Renal cortex interstitium (tissue), 15 donors: ENCODE measurements at places on chromosomes 16 and 17.

GRCh38 chr17:66414561-66415175 lies 112.3 kb downstream of the PRKCA start:
- DNase-seq, result no peak

- no peak for DNase-seq
Measured at GRCh38 chr17:17636272-17636885, 44.9 kb upstream of the PEMT start.

DNA sequence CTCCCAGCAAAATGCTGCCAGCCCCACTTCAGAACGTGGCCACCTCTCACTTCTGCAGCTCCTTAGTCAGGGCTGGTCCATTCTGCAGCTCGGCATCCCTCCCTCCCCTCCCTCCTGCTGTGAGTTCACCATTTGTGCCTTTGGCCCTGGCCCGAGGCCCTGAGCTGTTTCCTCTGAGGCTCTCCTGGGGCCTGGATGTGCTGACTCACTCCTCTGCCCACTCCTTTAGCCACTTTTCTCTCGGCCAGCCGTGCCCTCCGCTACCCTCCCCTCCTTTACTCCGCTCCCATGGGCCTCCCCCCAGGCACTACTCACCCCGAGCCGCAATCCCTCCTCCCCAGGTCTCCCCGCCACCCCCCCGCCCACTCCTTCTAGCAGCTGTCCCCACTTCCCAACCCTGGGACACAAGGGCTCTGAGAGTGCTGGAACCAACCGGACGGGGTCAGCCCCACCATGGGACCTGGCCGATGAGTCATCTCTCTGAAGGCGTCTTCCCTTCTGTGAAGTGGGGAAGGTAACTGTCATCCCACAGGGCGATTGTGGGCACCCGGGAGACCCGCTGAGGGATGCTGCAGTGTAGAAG lies 11.5 kb downstream of the KCNG4 start:
- DNase-seq, result no peak

- no peak for DNase-seq
Measured at GRCh38 chr16:85928401-85928820, 29.4 kb downstream of the IRF8 start.

DNA sequence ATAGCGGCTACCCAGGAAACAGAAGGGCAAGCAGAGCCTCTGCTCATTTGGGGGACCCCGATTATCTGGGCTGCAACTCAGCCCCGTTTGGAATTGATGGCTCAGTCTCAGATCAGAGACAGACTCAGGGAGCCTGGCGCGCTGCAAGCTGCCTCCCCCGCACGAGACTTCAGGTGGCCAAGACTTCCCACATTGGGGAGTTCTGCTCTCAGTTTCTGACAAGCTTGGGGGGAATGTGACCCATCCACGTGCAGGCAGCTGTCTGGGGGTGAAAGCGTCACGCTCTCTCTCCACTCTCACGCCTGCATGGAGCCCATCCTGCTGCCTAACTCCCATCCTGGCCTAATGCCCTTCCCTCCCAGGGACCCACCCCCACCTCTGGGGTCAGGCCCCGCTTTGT lies 157.6 kb upstream of the GSE1 start:
- DNase-seq, result no peak

GRCh38 chr16:84138824-84139627 lies 6.0 kb downstream of the HSDL1 start:
- DNase-seq, result no peak

DNA sequence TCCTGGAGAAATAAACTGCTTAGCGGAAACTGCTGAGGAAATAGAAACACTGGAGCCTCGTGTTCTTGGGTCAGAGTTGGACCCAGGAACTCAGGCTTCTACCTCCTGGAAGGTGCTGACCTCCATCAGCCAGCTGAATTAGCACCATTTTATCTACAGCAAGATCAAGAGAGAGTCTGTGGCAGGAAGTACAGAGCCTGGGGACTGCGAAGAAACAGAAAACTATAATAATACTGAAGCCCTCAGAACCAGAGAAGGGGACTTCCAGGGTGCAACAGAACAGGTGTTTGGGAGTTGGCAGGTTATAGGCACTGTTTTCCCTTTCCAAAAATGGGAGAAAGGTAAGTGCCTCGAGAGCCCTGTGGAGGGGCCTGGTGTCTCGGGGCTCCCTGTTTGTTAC lies 379.7 kb downstream of the CA10 start:
- no peak for DNase-seq

- DNase-seq, result no peak
Measured at GRCh38 chr16:68539711-68540239, 684 bp downstream of the ZFP90 start.

DNA sequence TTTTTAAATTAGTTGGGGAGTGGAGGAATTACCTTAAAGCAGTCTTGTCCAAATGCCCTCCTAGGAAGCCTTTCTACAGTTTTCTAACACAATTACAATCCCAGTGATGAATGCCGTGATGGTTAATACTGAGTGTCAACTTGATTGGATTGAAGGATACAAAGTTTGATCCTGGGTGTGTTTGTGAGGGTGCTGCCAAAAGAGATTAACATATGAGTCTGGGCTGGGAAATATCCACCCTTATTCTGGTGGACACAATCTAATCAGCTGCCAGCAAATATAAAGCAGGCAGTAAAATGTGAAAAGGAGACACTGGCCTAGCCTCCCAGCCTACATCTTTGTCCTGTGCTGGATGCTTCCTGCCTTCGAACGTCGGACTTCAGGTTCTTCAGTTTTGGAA lies 12.2 kb downstream of the ORC6 start:
- no peak for DNase-seq

DNA sequence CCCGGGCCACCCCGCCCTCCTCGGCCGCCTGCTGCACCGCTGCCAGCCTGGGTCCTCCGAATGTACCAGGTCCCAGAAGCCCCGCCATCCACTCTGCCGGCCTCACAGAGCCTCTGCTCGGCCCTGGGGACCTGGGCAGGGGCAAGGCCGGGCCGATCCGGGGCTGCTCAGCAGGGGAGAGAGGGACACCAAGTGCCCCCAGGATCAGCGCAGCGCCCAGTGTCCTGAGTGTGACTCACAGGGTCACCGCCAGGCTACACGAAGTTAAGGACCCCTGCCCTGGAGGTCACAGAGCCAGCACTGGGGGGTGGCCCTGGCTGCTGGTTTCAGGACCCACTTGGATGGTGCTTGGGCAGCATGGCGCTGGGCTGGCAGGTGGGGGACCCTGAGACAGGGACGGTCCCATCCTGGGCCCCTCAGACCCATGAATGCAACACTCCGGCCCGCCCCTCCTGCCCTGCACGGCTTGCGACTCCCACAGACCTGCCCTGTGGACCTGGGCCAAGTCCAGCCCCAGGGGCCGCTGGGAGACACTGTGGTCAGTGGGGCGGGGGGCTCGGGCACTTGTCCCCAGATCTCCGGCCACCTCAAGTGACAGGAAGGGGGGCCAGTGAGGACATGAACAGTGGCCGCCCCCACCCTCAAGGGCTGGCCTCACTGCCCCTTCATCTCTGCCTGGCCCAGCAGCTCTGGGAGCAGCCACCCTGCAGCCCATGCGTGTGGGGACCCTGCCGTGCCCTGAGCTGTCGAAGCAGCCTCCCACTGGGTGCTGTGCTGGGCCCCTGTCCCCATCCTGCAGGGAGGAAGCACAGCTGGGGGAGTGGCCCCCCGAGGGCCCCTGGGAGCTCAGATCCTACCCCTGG lies 23.2 kb upstream of the SSTR5 start:
- no peak for DNase-seq

DNA sequence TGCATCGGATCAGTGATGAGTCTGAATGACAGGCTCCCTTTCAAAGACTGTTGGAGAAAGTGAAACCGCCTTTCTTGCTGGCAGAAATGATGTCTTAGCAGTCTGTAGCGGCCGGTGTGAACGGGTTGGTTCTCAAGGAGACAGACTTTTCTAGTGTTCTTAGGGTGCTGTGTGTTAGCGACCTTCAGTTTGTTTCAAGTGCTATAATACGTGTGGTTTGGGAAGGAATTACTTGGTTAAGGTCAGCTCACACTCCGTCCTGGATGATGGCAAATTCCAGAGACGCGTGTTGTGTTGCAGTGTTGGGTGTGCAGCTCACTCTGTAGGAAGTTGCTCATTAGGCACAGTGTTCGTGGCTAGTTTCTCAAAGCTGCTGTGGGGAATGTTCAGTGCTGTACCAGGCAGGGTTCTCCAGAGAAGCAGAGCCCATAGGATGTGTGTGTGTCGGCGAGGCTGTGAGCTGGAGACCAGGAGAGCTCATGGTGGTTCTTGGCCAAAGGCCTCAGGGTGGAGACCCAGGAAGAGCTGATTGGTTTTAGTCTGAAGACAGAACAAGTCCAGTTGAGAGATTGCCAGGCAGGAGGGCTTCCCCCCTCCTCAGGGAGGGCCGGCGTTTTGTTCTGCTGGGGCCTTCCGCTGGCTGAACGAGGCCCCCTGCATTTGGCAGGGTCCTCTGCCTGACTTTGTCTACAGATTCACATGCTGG lies 37.6 kb downstream of the ZNF750 start:
- no peak for DNase-seq

DNA sequence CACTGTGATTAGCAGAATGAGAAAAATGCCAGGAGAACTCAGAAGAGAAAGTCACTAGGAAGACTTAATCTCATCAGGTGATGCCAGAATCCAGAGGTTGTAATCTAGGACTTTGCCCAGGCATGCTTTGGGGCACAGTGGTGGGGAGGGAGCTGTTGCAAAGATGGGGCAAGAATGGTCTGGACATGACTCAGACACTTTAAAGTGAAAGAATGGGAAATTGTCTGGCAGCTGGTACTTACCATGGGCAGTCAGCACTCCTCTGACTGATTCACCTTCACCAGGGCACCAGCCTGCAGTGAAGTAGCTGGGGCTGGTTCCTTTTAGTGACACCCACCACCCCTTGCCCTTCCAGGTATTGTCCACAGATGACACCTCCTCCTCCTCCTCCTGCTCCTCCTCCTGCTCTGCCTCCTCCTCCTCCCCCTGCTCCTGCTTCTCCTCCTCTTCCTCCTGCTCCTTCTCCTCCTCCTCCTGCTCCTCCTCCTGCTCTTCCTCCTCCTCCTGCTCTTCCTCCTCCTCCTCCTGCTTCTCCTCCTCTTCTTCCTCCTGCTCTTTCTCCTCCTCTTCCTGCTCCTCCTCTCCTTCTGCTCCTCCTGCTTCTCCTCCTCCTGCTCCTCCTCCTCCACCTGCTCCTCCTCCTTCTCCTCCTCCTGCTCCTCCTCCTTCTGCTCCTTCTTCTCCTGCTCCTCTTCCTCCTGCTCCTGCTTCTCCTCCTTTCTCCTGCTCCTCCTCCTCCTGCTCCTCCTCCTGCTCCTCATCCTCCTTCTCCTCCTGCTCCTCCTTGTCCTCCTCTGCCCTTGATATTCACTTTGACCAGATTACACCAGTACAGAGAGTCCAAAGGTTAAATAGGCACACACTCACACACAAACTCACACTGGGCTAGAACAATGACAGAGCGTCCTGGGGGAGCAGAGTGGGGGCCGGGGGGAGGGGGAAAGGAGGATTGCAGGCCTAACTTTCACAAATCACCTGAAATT lies at the start of gene CHD9NB:
TSS of gene CHD9NB (minus strand) at position 379 of the 983 bp plus-strand sequence. CDS start 8,739 bp downstream, outside the sequence.
- no peak for DNase-seq

DNA sequence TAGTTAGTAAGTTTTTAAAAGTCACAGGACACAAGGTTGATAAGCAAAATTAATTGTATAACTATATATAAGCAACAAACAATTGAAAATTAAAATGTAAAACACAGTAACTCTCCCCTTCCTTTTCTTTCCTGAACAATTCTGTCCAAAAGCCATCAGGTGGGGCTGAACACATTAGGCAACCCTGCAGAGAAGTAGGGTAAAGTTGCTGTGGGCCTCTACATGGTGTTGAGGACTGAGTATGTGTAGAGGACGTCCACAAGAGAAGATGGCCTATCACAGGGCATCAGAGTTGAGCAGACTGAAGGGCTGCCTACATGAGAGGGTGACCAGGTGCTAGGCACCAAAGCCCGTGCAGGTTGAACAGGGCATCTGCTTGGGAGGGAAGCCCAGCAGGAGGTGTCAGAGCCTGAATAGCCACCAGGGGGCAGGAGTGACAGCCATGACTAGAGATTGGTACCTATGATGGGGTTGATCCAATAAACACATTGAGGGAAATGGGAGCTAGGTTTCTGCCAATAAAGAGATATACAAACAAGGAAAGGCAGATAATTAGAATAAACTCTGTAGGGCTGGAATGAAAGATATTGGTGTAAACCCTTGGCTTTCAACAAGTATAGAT lies 415.1 kb downstream of the NPIPA8 start:
- DNase-seq, result no peak

DNA sequence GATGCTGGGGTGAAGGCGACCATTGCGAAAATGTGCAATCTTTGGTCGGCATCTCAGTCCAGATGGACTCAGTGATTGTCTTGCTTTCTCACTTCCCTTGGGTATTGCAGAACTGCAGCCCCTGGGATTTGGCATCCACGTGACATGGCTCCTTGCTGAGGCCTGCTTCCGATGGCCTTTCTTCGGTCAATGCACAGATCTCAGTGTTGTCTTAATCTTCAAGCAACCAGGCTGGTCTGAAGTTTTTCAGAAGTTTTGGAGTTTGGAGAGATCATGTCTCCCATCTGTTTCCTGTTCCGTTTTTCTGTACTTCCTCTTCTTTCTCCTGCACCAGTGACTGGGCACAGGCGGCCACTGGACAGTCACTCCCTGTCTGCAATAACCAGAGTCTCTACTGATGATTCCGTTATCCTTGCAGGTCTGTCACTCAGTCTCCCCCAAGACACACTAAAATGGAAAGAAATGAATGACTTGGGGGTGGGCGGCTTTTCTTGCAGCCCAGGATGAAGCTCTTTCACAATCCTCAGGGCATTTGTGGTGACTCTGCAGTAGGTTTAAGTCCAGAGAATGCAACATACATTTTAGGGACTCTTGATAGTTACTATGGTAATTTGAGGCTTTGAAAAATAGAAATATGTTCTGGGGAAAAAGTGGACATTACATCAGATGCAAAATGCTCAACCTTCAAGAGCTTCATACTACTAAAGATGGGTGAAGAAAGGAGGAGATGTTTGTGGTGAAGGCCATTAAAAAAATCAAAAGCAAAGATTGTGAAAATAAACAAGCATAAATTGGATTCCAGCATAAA lies 106.3 kb upstream of the ZFHX3 start:
- no peak for DNase-seq

- no peak for DNase-seq
Measured at GRCh38 chr16:54579106-54579728, 292.6 kb upstream of the IRX3 start.

DNA sequence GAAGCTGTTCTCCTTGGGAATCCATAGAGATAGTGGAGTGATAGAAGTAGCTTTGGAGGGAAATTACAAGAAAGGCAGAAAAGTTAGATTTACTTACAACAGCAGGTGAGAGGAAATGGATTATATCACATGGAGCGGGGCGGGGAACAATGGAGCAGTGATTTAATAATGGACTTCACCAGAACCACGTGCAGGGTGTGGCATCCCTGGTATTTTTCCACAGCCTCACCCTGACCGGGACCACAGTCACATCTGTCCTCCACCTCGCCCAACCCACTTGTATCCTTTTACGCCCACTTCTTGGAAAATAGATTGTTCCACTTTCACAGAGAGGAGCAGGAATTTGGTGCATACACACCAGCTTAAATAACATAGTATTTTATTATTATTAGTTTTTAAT lies 15.9 kb upstream of the CYB5B start:
- no peak for DNase-seq

GRCh38 chr16:72159386-72159785 lies 12.6 kb downstream of the PMFBP1 start:
- no peak for DNase-seq

GRCh38 chr16:917591-918061 lies 53.2 kb downstream of the LMF1 start:
- no peak for DNase-seq

GRCh38 chr17:62791767-62792446 lies 16.2 kb downstream of the MARCHF10 start:
- DNase-seq, result no peak
